ENCODE measurements at places on chromosomes 12 and 14. TPM values are rescaled to one million over a fixed set of nuclear protein-coding genes. Genes with fewer than 3 reads are reported as not detected.

BCL11B gene
- total RNA-seq, result 11.8 TPM

- DNase-seq, result no peak
Observed at GRCh38 chr12:8699714-8700113, 1.9 kb downstream of the RIMKLB start.

PLEKHG3 gene
- total RNA-seq, result 142 TPM

GRCh38 chr14:83255015-83255726 is 1721.5 kb upstream of the SEL1L start:
- no peak for DNase-seq

DNA sequence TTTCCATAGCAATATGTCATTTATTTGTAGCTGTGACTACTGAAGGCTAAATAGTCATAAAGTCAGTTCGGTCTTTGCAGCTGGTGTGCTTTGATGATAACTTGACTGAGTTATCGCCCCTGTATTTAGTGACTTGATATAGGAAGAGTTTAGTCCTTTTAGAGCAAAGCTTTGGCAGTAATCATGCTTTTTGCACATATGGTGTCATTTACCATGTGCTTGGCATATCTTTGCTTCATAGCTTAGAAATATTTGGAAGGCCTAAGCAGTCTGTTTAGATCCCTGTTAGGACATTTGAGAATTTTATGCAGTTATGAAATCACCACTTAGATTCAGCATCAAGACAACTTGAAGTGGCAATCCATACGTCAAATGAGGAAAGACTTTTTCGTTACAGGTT is 31.6 kb downstream of the POLR3B start:
- DNase-seq, result no peak

DNA sequence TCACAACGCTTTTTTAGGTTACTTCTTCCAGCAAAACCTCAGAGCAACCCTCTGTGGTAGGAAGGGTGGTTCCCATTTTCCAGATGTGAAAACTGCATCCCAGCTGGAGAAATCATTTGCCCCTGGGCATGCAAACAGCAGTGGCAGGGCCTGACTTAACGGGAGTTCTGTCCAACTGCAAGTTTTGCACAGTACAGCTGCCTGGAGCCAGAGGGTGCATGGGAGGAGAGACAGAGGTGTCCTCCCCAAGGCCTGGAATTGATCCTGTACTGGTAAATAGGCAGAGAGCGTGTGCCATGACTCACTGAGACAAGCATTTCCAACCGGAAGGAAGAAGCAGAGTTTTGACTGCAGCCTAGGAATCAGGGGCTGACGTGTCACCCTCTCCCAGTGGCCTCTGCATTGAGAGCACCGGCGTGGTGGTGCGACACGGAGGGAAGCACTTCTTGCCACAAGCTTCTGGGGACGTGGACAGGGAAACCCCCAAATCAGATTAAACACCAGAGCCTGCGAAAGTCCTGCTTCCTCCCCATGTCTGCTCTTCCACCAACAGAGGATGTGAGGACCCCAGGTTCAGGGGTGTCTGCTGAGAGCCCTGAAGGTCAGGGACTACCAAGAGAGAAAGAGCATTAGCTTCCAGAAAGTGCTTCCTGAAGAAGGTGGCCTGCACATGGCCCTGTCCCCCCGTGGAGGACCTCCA is 19.0 kb upstream of the SERPINA4 start:
- peak; percentile 28 for DNase-seq

- DNase-seq, result peak; percentile 53
Observed at GRCh38 chr12:121578230-121579189, 2.3 kb downstream of the KDM2B start.

- peak; percentile 51 for DNase-seq
Observed at GRCh38 chr12:67649570-67650387, 1.2 kb downstream of the DYRK2 start.

CYP27B1 gene
- total RNA-seq, result 4.0 TPM

FAIM2 gene
- total RNA-seq, result 0.29 TPM

DNA sequence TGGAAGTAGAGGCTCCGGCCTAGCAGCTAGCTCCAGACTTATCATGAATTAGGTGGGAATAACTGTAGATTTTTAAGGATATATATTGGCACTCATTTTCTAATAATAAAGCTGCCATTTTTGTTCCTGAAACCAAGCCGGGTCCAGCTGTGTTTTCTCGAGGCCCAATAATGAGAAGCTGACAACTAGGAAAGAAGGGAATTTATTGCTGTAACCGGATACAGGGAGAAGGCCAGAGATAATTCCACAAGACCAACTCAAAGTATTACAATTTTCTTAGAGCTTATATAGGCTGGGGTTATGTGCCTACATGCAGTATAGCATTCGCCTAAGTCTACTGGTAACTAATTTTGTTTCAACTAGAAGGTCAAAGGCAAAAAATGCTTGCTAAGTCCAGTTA is 122.3 kb upstream of the FBXO33 start:
- DNase-seq, result no peak

Measured in mesothelial cell of epicardium (in vitro differentiated cells).